T-helper 1 cell (primary cell): ENCODE measurements at places on chromosomes 5 and 9.
A peak's percentile ranks its signal among the peaks of the same experiment; 100 is the strongest.

- no peak for DNase-seq
Measured at GRCh38 chr5:132055441-132055807, 5.0 kb upstream of the IL3 start.

- no peak for DNase-seq
Measured at GRCh38 chr5:16737620-16738364, 121.0 kb upstream of the RETREG1 start.

DNA sequence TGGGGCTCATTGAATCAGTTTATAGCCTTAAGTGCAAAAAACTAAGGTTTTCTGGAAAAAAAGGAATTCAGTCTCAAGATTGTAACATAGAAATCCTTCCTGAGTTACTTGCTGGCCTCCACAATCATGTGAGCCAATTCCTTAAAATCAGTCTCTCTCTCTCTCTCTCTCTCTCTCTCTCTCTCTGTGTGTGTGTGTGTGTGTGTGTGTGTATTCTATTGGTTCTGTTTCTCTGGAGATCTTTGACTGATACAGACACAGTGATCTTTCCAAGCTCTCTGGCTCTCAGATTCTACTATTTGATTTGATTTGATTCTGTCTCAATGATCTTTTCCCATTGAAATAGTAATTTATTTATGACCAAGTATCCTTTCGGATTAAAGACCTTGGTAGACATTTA is 74.6 kb downstream of the CFAP95 start:
- no peak for DNase-seq

GRCh38 chr5:152221721-152222629 is 183.1 kb downstream of the NMUR2 start:
- DNase-seq: no peak

- DNase-seq: peak; percentile 71
Measured at GRCh38 chr9:132877824-132878694, at the start of gene AK8. Gene AK8, minus strand, starts transcription at chr9:132878284. Its CDS starts 29 bp downstream, at chr9:132878255.

DNA sequence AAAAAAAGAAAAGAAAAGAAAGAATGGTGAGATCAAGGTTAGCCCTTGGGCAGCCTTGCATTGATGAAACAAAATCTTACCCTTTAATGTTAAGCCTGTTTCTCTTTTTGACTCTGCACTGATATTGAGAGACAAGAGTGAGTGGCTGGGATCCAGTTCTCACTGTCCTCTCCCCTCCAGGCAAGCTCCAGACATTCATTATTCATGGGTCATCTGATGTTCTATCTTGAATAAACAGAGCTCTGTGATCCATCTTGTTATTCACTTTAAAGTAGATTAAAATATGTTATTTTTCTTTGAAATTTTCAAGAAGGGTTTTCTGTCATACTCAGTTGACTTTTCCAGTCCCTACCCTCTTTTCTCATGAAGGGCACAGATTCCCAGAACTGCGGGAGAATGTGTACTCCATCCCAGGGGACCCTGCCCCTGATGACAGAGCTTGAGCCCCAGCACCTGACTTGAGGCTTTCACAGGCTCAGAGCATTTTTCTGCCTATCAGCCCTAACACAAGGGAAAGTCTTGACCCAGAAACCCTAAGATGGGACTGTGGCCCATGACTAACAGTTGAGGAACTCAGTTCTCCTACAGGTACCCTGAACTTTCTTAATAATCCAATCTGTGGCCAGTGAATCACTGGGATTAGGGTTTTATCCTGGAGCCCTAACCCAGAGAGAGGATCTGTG is 24.1 kb downstream of the ACTL7B start:
- no peak for DNase-seq

- no peak for DNase-seq
Measured at GRCh38 chr5:15116996-15117395, 245.4 kb upstream of the ANKH start.

GRCh38 chr5:102955488-102955887 is 164.4 kb downstream of the GIN1 start:
- no peak for DNase-seq

- DNase-seq: no peak
Measured at GRCh38 chr5:1886846-1887587, 4.3 kb upstream of the IRX4 start.

GRCh38 chr5:131180407-131180806 is 9.7 kb downstream of the LYRM7 start:
- no peak for DNase-seq

- DNase-seq: no peak
Measured at GRCh38 chr5:133232435-133232834, 180.6 kb downstream of the HSPA4 start.

DNA sequence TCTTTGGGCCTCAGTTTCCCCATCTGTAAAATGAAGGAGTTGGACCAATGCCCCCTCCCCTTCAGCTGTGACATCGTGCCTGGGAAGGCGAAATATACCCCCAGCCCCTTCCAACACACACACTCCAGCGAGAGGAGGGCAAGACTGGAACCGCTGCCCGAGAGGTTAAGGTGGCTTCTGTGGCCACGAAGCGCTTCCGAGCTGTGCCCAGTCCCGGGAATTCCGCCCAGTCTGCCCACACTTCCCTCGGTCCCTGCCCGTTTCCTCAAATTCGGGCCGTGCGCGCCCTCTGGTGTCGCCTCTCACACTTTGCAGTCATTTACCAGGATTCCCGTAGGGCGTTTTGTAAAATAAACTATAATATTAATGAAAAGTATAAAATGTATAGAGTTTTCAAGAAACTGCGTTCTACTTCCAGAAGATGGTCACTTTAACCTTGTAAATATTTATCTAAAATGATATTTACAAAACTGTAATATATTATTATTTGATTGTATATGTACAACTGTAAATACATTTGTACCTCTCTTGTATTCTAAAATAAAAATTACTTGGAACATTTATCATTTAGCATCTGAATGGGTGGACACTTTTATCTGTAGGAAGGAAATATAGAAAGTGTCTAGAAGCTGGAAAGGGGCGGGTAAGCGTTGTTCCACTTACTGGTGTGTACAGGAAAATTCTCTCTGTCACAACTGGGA is 11.0 kb upstream of the EXOSC2 start:
- DNase-seq: peak; percentile 40

DNA sequence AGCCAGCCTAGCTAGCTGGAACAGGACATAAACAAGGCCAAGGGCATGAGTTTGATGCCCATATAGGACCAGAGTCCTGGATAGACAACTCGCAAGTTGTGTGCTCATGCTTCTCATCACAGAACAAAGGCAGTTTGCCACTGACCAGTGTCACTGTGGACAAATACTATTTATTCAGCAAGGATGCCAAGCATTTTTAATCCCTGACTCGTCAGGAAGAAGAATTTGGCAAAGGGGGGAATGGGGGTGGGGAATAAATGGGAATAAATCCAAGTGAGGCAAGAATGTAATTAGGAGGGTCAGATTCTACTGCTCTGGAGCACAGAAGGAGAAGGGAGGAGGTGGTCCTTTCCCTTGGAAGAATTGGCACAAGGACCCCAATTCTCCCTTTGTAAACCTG is 46.8 kb upstream of the ANKRD55 start:
- no peak for DNase-seq

- DNase-seq: no peak
Measured at GRCh38 chr9:98825414-98825813, 17.9 kb downstream of the GALNT12 start.

GRCh38 chr9:99374793-99375192 is 152.7 kb downstream of the SEC61B start:
- DNase-seq: no peak
